ENCODE measurements at places on chromosomes 1 and 21.

- no peak for DNase-seq
Observed at GRCh38 chr1:157115851-157116736, 16.5 kb upstream of the ETV3L start.

GRCh38 chr21:38488640-38489270 lies 9.5 kb downstream of the ERG start:
- peak; percentile 60 for DNase-seq

DNA sequence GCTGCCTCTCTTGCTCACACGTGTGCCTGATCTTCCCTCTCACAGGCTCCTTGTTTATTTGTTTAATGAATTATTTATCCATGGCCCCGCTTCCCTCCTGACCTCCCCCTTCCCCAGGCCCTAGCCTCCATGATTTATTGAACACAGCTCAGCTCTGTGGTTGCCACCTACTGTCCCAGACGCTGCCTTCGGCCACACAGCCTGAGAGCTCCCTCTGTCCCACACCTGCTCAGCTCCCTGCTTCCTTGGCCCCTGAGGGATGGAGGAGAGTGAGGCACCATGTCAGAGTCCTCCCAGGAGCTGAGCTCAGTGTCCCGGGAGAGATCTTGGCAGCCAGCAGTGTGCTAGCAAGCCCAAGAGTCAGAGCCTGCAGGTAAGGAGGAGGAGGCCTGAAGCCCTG lies 3.1 kb upstream of the EFNA3 start:
- DNase-seq: no peak

- DNase-seq: peak; percentile 64
Observed at GRCh38 chr1:232594768-232595698, 34.9 kb downstream of the SIPA1L2 start.

DNA sequence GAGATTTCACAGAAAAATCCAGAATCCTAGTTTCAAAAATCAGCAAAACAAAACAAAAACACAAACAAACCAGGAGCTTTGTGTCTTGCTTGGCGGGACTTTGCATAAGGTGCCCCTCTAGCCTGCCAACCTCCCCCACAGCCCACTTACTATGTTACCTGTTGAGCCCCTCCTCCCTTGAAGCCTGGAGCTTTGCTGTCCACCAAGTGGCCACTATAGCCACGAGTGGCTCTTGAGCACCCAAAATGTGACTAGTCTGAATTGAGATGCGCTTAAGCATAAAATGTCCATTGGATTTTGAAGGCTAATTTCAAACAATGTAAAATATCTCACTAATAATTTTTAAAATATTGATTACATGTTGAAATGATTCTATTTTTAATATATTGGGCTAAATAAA lies 12.2 kb downstream of the TFAP2E start:
- no peak for DNase-seq
